ENCODE measurements at places on chromosomes 2 and 18.

DNA sequence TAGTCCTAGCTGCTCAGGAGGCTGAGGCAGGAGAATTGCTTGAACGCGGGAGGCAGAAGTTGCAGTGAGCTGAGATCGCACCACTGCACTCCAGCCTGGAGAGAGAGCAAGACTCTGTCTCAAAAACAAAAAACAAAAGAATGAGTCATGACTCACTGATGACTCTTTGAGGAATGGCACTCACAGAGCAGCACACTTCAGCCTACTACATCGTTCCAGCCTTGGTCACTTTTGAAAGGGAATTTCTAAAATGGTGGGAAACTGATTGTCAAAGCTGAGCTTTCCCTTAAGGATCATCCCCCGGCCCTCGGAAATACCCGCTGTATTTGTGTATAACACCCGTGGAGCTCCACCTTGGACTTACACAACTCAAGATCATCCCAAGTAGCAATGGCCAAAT is 217.3 kb upstream of the HS6ST1 start:
- DNase-seq = no peak

- no peak for DNase-seq
These were observed 170.5 kb upstream of the ALKAL2 start for GRCh38 chr2:458425-458815.

DNA sequence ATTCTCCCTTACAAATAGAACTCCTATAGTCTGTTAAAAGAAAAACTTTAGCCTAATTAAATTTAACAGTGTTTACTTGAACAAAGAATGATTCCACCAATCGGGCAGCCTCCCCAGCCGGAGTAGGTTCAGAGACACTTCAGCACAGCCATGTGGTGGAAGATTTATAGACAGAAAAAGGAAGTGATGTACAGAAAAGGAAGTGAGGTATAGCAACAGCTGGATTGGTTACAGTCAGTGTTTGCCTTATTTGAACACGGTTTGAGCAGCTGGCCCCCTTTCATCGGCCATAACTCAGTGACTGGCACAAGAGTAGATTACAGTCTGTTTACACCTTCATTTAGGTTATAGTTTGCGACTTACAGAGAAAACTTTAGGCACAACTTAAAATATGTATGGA is 2.1 kb upstream of the SKA1 start:
- no peak for DNase-seq

DNA sequence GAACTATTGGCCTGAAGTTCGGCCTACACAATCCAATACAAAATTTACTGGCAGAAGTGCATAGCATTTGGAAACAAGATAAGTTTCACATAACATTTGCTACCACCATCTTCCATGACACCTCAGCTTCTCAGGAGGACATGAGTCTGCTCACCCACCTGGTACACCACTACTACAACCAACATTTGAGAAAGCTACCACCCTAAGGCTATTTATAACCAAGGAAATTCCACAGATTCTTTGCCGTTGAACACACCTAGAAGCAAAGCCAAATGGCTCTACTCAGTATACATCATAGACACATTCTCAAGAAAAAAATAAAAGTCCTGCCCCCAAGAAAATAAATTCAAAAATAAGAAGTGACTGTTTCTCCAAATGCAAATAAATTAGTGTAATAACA is 145.3 kb downstream of the SPAG16 start:
- DNase-seq = no peak

DNA sequence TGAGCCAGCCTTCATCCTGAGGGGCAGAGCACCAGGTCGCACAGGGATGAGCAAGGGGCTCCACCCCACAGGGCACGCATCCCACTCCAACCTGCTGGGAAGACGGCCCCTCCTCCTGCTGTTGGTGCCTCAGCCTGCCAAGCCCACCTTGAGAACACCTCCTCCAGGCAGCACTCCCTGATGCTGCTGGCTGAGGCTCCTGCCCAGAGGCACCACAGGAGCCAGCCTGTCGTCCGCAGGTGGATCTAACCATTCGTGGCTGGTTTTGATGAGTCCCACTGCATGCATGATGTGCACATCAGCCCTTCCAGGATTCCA is 58.4 kb downstream of the BIN1 start:
- DNase-seq = peak; percentile 79

Measured in chondrocyte (in vitro differentiated cells).